Stimulated activated CD8-positive, alpha-beta memory T cell treated with anti-CD3 and anti-CD28 coated beads, Interleukin-15, amount 100 ng/mL, for 48 hours (primary cell): ENCODE measurements at places on chromosomes 3 and 15.

GRCh38 chr3:190260301-190260700, 61.9 kb downstream of the CLDN1 start:
- DNase-seq: no peak

- DNase-seq: no peak
Measured at GRCh38 chr15:69847625-69848024, 250.1 kb downstream of the TLE3 start.

DNA sequence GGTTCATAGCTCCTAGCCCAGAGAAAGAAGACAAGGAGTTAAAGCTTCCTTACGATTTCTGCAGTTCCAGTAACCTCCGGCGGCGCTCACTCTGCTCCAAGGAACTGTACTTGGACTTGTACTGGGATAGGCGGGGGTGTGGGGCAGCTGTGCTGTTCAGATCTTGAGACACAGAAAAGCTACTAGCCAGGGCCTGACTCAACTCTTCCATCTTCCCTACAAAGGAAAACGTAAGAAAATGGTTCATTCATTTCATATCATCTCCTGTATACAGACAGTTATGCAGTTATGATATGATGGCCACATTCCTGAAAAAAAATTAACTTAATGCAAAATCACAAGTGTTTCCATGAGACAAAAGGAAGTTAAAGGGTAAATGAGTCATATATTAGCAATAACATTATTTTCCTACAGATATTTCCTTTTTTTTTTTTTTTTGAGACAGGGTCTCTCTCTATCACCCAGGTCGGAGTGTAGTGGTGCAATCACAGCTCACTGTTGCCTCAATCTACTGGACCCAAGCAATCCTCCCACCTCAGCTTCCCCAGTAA, 4.6 kb downstream of the SNUPN start:
- DNase-seq: no peak

- no peak for DNase-seq
Measured at GRCh38 chr3:78569804-78570203, 1198.0 kb downstream of the ROBO1 start.

DNA sequence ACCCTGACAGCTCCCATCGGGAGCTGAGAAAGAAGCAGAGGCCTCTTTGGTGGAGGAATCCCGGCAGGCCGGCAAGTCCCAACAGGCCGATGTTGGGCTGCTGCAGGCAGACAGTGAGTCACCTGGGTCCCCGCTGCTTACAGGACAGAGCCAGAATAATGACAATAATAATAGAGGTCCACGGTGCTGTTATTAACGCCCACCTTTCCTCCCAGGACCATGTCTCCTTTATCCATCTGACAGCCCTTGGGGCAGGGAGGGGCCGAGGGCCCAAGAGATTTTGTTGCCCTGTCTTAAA, 29.3 kb upstream of the MAGEF1 start:
- DNase-seq: no peak

DNA sequence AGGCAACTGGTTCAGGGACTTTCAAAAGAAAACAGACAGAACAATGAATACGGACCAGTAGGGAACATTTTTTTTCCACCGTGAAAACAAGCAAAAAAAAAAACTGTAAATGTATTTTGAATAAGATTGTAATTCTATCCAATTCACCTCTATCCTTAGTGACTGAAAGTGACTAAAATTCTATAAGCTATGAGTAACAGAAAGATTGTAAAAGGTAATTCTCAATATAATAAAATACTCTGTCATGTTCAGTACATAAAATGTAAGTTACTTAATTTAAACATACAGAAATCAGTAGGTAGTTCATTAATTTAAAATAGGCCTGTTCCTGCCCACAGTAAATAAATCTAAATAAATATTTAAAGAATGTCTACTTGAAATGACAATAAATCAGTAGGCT, 368.2 kb upstream of the ARHGEF26 start:
- no peak for DNase-seq
